ENCODE measurements at places on chromosomes 7 and 10. TPM values are rescaled to one million over a fixed set of nuclear protein-coding genes. Genes with fewer than 3 reads are reported as not detected.

- DNase-seq = no peak
Observed at GRCh38 chr7:40545739-40546138, 410.9 kb downstream of the SUGCT start.

DNA sequence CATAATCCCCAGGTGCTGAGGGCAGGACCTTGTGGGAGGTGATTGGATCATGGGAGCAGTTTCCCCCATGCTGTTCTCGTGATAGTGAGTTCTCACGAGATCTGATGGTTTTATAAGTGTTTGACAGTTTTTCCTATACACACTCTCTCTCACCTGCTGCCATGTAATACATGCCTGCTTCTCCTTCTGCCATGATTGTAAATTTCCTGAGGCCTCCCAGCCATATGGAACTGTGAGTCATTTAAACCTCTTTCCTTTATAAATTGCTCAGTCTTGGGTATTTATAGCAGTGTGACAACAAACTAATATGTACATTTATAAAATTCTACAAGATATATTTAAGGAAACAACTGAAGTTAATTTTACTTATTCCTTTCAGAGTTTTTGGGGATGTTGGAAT is 170.8 kb upstream of the BET1 start:
- no peak for DNase-seq

- no peak for DNase-seq
Observed at GRCh38 chr7:26151650-26151952, 397 bp upstream of the NFE2L3 start.

DNA sequence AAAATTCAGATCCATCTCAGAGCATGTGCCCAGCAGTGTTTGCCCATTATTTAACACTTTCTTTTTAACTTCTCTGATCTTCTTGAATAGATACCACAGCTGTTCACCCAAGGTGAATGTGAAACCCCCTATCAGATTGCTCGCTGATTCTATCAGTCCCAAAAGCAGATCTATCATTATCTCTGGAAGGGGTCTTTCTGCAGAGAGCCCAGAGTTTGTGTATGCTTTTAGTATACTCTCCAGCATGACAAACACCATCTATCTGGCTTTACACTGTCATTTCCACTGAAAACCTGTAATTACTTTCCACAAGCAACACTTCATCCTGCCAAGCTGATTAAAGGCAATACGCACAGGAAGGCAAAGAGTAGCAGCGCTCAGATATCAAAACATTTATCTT is 168.2 kb downstream of the CACNA2D1 start:
- no peak for DNase-seq

DNA sequence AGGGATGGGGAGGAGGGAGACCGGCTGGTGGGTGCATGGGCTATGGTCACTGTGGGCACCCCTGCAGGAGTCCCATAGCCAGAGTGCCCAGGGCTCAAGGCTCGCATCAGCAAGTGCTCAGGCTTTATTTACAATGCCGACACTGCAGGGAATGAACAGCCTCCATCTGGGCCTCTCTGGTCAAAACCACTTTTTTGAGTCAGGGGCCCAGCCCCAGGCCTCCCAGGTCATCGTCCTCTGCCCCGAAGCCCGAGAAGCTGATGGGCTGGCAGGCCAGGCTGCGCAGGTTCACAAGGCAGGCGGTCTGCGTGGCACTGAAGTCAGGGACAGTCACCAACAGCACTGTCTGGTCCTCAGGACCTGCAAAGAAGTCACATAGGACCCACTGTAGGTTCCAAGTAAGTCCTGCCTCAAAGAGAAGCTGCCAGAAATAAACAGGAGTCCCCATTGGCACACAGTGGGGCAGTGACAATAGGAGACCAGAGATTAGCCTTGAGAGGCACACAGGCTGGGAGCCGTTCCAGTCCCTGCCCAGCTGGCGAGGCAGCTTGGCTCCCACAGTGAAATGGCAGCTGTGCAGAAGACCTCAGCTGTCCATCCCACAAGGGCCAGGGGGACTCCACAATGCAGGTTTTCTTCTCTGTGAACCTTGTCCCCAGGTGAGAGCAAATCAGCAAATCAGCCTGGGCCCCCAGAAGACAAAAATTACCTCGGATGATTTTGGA is 8.6 kb downstream of the POLD2 start:
- DNase-seq = no peak

DNA sequence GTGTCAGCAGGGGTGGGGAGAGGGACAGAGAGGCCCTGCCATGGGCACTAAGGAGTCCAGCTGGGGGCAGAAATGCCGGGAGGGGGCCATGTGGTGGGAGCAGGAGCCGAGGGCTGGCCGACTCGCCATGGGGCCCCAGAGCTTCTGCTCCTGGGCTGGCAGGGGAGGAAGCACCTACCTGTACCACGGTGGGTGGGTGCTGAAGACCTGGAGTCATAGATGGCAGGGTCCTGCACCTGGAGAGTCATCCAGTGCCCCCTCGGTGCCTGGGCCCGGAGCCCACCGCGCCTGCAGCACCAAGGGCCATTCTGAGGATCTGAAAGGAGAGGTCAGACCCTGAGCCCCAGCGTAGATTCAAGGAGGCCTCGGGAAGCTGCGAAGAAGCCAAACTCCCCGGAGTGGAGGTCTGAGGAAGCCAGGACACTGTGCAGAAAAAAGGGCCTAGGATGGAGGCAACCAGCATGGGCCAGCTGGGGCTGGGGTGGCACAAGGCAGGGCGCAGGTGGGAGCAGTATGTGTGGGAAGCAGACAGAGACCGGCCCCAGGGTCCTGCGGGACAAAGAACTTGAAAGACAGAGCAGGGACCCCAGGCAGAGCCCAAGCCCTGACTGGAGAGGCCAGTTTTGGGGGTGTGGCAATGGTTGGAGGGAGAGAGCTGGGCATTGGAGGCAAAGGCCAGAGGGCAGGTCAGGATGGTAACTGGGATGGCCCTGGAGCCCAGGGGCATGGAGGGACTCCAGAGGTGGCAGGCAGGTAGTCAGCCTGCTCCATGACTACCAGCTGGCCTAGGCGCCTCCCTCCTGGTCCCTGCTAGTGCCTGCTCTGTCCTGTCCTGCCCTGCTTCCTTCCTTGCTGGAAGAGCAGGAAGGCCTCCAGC is 26.7 kb upstream of the SMARCD3 start:
- DNase-seq = no peak

DNA sequence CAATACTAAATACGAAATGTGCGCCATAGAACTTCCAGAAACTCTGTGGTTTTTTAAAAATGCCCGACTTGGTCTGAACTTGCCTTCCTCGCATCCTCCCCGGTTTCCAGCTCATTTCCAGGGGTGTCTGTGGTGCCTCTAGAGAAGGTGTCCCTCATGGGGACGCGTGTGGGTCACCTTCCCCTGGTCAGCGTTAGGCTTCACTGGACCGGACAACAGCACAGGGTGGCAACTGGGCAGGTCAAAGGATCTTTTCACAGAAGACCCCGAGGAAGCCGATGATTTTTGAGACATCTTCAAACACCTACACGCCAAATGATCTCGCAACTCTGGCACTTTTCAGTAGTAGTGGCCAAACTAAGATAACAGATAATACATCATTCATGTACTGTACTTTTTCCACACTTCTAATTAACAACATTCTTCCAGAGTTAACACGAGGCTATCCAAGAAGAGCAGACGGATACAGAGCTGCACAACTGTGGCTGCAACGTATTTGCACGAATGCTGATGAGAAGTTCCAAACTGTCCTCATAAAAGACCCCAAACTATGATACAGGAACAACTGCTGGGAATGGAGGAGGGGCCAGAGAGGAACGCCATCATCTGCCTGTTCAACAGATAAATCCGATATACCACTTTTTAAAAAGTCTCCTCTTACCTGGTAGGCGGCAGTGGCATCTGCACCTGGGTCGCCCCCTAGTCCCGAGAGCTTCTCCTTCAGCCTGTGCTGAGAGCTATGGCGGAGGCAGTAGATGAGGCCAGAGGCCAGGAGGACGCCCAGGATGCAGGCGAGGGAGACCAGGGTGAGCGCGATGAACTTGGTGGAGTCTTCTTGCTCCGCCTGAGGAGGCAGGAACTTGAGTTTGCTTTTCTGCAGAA is 345.5 kb downstream of the DNAJB6 start:
- DNase-seq = no peak

- DNase-seq = no peak
Observed at GRCh38 chr10:27369880-27370279, 129.3 kb upstream of the ACBD5 start.

DNA sequence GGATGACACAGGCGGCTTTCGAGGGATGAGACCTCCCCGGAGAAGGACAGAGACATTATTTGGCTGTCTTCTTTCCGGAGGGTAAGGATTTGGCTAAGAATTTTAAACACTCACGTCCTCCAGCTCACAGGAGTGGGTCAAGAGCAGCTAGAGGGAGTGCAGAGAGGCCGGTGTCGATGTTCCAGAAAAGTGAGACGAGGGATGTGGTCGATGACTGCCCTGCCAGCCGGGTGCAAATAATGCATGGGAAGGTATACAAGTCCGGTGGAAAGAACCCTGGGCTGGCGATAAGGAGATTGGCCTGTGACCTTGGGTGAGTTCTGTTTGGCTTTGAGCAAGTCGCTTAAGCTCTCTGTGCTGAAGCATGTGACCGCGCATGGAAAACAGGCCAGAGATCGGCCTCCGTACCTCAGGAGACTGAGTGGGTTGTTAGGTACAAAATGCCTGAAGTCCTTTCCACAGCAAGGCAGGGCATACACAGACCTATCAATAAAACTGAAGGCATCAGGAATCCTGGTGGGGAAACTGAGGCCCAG is 149.1 kb downstream of the UBE2H start:
- DNase-seq = no peak

DNA sequence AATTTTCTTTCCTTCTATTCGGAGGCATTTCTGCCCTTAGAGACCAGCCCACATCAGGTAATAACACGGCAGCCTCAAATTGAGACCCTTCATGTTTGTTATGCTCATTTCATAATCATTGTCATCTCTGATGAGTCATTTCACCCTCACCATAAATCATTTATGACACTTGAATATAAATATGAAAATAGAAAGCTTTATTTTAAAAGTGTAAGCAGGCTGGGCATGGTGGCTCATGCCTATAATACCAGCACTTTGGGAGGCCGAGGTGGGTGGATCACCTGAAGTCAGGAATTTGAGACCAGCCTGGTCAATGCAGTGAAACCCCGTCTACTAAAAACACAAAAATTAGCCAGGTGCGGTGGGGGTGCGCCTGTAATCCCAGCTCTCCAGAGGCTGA is 57.4 kb upstream of the EGFR start:
- no peak for DNase-seq

GRCh38 chr10:131697476-131698128 is 203.2 kb upstream of the PPP2R2D start:
- no peak for DNase-seq

The CYP26C1 gene
- 0.38 TPM for total RNA-seq

The TFPI2 gene
- total RNA-seq = not detected

The KCNIP2 gene
- 3.1 TPM for total RNA-seq

The SRRM3 gene
- not detected for total RNA-seq

The TDRD1 gene
- 0.12 TPM for total RNA-seq

The DBNL gene
- 129 TPM for total RNA-seq

The RAB19 gene
- 8.9 TPM for total RNA-seq

The GIMAP4 gene
- 306 TPM for total RNA-seq

The GRID1 gene
- not detected for total RNA-seq

The CYP2E1 gene
- total RNA-seq = 2.4 TPM

All from T-cell (primary cell).